Uterus (tissue), 4 donors: ENCODE measurements at places on chromosomes 2 and 18. TPM values are rescaled to one million over a fixed set of nuclear protein-coding genes. Genes with fewer than 3 reads are reported as not detected.

CCDC121 gene
- 7.4 TPM for total RNA-seq

DNA sequence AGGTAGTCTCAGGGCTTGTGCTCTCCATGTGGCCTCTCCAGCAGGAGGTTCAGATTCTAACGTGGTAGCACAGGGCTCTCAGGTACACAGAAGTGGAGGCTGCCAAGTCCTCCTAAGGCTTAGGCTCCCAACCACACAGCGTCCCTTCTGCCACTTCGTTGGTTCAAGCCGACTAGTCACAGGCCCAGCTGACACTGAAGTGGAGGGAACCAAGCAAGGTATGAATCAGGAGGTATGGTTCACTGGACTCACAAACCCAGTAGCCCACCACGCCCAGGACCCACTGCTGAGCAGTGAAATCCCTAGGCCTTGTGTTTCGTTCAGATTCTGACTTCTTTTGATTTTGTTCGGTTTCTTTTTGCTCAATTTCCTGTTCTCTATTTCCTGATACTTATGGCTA lies 46.0 kb upstream of the SEC11C start:
- no peak for DNase-seq

GRCh38 chr18:73235491-73235890 lies 367.7 kb upstream of the NETO1 start:
- DNase-seq, result no peak

NEB gene
- total RNA-seq, result 0.26 TPM

GRCh38 chr2:13583609-13584008 lies 866.9 kb downstream of the TRIB2 start:
- DNase-seq, result no peak

RAB27B gene
- 2.3 TPM for total RNA-seq
